ENCODE measurements at places on chromosomes 1 and 21.
A peak's percentile ranks its signal among the peaks of the same experiment; 100 is the strongest.

DNA sequence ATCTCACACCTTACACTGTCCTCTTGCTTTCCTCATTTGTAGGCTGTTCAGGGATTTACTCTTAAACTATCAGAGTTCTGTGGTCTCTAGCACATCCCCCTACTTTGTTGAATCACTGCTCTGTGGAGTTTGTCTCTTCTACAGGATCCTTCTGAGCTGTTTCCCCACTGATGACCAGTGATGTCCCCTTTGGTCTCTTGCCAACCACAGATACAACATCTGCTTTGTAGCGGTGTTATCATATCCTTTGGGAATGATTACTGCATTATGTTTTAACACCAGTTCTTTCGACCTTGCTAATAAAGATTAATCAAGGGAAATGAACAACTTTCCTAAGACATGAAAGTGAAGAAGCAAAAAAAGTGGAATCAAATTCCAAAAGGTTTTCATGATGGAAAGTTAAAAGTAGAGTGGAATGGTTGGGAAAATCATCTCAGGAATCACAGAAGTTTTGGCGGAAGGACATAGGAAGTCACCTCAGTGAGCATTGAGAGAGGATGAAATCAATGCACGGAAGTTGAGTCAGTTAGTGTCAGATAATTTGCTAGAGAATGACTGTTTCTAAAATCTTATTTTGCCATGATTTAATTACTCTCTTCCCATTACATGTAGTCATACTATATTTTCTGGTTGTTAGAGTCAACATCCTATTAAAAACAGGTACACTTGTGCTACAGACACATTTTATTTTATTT is 11.2 kb downstream of the OR10K2 start:
- DNase-seq: no peak

DNA sequence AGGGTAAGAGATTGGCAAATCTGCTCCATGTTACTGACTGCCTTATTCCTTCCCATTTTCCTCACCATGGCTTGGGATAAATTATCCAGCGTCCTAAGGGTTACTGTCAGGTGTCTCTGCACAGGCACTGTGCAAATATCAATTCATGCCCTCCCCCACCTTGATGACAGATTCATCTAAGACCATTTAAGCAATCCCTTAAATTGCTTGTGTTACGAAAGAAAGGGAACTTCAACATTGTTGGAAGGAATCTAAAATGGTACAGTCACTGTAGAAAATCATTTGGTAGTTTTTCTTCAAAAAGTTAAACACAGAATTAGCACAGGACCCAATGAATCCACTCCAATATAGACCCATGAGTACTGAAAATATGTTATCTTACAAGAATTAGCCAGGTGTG is 17.6 kb upstream of the MTARC2 start:
- DNase-seq: peak; percentile 19

- DNase-seq: no peak
Observed at GRCh38 chr1:54325284-54325683, 80.9 kb downstream of the SSBP3 start.

DNA sequence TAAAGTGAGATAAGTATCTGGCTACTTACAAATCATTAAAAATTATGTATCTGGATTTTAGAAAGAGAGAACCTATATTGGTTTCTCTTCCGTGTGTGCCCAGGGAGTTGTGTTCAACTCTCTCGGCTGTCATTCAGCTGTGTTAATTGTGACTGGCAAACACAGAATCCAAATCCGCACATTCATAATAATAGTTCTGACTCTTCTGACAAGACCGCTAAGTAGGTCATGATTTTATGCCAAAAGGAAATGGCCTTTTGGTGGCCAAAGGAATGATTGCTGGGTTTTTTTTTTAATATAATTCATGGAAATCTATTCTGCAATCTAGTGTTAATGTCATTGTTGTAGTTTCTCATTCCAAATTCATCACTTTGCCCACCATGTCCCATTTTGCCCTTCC is 110.7 kb downstream of the AK5 start:
- no peak for DNase-seq

GRCh38 chr21:42157606-42158310 is 61.2 kb upstream of the ABCG1 start:
- no peak for DNase-seq

- DNase-seq: peak; percentile 63
Observed at GRCh38 chr1:159282118-159282517, 20.0 kb upstream of the FCER1A start.

DNA sequence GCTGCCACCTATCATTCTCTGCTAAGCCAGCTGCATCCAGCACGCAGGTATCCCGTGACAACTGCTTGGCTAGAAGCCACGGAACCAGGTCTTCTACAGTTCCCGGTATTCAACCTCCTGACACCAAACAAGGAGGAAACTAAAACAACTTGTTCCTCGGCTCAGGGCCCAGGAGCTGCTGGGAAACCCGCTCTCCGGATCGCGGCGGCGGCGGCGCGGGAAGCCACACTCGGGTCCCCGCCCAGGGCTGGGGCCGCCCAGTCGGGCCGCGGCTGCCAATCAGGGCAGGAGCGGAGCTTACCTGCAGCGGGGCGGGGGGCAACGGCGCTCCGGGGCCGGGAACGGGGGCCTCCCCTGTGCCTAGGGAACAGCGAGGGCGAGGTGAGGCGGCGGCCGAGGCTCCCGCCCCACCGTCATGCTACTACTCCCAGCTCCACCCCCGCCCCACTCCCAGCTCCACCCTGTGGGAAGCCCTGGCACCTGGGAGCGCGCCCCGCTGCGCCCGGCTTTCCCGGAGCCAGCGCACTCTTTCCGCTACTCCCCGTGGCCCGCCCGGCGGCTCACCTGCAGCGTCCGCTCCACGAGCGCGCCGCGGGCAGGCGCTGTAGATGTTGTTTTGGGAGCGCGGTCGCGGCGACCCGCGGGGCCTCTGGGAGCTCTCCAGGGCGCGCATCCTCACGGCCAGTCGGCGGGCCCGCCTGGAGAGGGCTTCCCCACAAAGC is 12.1 kb downstream of the IL24 start:
- DNase-seq: no peak

DNA sequence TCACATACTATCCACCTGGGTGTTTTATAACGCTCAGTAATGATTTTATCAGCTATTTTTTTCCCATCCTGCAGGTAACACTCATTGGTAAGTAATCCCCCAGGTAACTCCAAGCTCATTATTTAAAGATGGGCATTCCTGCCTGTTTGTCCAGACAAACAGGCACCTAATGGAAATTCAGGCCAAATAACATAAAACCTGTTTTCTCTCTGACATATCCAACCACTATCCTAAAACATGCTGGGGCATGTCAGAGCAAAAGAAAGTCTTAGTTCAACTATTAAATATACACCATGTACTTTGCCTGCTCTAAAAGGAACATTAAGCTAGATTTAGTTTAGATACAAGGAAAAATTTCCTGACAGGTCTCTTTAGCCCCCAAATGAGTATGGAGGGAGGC is 987.7 kb downstream of the TTLL7 start:
- no peak for DNase-seq

GRCh38 chr1:219347376-219347775 is 173.7 kb downstream of the LYPLAL1 start:
- no peak for DNase-seq

- DNase-seq: peak; percentile 69
Observed at GRCh38 chr1:202571719-202572339, 138.4 kb downstream of the SYT2 start.

DNA sequence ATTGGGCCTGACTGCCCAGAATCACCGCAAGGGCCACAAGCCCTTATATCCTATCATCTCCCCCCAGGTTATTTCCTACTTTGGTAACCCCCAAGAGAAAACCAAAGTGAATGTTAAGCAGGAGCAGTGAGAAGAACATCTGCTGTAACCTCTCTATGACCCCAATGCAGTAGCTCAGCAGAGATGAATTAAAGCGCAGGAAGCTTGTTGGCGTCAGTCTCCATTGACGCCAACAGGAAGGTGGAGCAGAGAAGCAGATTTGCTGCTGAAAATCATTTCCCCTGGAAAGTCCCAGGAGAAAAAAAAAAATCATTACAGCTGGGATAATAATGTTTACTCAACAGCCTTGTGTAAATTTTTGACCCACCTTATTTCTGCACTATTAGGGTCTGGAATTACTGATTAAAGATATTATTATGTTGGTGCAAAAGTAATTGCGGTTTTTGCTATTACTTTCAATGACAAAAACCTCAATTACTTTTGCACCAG is 33.2 kb upstream of the FAM163A start:
- DNase-seq: peak; percentile 58

All from suppressor macrophage treated with lipopolysaccharide for 4 hours (primary cell).